ENCODE measurements at places on chromosomes 12 and 14. TPM values are rescaled to one million over a fixed set of nuclear protein-coding genes. Genes with fewer than 3 reads are reported as not detected.

The SLC6A12 gene
- not detected for total RNA-seq

The TMPRSS12 gene
- total RNA-seq = not detected

The SOX5 gene
- total RNA-seq = 7.7 TPM

The ST8SIA1 gene
- total RNA-seq = 11.3 TPM

The ACSM4 gene
- total RNA-seq = not detected

The OR6C2 gene
- not detected for total RNA-seq

The TMEM63C gene
- 0.32 TPM for total RNA-seq

The PGF gene
- 8.7 TPM for total RNA-seq

The CLEC4A gene
- 0.09 TPM for total RNA-seq

The GPR137C gene
- 0.79 TPM for total RNA-seq

The KRT74 gene
- not detected for total RNA-seq

The PRH2 gene
- total RNA-seq = 0.63 TPM

The EPYC gene
- total RNA-seq = not detected

The SPATS2 gene
- 27.0 TPM for total RNA-seq

The OASL gene
- 0.17 TPM for total RNA-seq

The ACADS gene
- total RNA-seq = 13.3 TPM

The FOXN4 gene
- not detected for total RNA-seq

The RAPGEF3 gene
- 7.0 TPM for total RNA-seq

The TUNAR gene
- total RNA-seq = not detected

The SNRPF gene
- 22.5 TPM for total RNA-seq

The NDRG2 gene
- 0.52 TPM for total RNA-seq

The BRMS1L gene
- total RNA-seq = 3.6 TPM

The NUDT14 gene
- total RNA-seq = 22.7 TPM

The SMIM41 gene
- total RNA-seq = 2.0 TPM

The NELL2 gene
- not detected for total RNA-seq

The NOVA1 gene
- 7.3 TPM for total RNA-seq

The TAS2R8 gene
- total RNA-seq = not detected

The OR6J1 gene
- not detected for total RNA-seq

The MSI1 gene
- total RNA-seq = not detected

The GALNT16 gene
- 0.32 TPM for total RNA-seq

The ARHGAP9 gene
- 0.32 TPM for total RNA-seq

The ETFBKMT gene
- total RNA-seq = 3.9 TPM

The AQP2 gene
- not detected for total RNA-seq

The HAL gene
- not detected for total RNA-seq

The SLC17A8 gene
- total RNA-seq = 0.16 TPM

The LIN52 gene
- 4.9 TPM for total RNA-seq

The NTN4 gene
- total RNA-seq = 48.6 TPM

The MAX gene
- 38.3 TPM for total RNA-seq

The MYBPC1 gene
- total RNA-seq = not detected

The CSRNP2 gene
- 9.5 TPM for total RNA-seq

The SERPINA3 gene
- 0.32 TPM for total RNA-seq

The PLXNC1 gene
- total RNA-seq = 21.1 TPM

The DPF3 gene
- 8.1 TPM for total RNA-seq

The FGF6 gene
- total RNA-seq = not detected

The RNF10 gene
- total RNA-seq = 99.9 TPM

The CFAP54 gene
- 0.86 TPM for total RNA-seq

The PKP2 gene
- not detected for total RNA-seq

The TCL1B gene
- not detected for total RNA-seq

The HELB gene
- 1.5 TPM for total RNA-seq

The PLCZ1 gene
- total RNA-seq = not detected

The OTX2 gene
- not detected for total RNA-seq

The KRT6A gene
- 2.5 TPM for total RNA-seq

The NINJ2 gene
- 3.0 TPM for total RNA-seq

The LRRC43 gene
- total RNA-seq = 1.6 TPM

The RAB21 gene
- 33.4 TPM for total RNA-seq
